Endodermal cell (in vitro differentiated cells): ENCODE measurements at places on chromosomes 3 and 15.

DNA sequence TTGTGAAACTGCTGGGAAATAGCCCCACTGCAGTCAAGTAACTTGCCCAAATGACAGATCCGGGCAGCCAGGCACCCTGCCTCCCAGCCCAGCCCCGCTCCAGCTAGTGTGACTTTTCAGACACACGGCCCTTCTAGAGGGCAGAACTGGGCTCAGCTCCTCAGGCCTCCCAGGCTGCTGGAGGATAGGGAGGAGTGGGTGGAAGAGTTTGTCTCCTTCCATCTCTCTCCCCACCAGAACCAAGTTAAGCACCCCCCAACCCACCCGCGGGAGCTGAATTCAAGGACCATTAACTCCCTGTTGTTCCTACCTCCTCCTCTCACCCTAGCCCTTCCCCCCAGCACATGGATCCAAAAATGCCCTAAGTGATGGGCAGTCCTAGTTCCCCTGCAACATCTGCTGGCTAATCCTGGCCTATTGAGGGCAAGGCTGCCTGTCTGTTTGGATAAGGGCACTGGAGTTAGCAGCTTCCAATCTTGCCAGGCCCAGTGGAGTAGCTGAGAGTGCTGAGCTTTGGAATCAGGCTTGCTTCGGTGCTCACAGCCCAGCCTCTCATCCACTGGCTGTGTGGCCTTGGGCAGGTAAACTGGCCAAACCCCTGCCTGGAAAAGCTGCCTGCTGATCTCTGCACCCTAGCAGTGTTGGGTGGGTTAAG lies 3.1 kb downstream of the CCDC33 start:
- no peaks in the 10 kb centered on the region for H3K36me3 ChIP-seq
- no peak overlapping the region for H3K27ac ChIP-seq
- peaks cover 18% of the 10 kb centered on the region for H3K4me1 ChIP-seq
- peak; percentile 69 for DNase-seq
- H3K27me3 ChIP-seq: no peaks in the 10 kb centered on the region

- no peaks in the 10 kb centered on the region for H3K27me3 ChIP-seq
- no peaks in the 10 kb centered on the region for H3K36me3 ChIP-seq
- no peak overlapping the region for H3K27ac ChIP-seq
- no peak overlapping the region for H3K4me3 ChIP-seq
- no peak for DNase-seq
- H3K4me1 ChIP-seq: no peaks in the 10 kb centered on the region
Measured at GRCh38 chr15:39188314-39188713, 392.6 kb upstream of the THBS1 start.

- no peaks in the 10 kb centered on the region for H3K27me3 ChIP-seq
- no peak overlapping the region for H3K27ac ChIP-seq
- H3K4me1 ChIP-seq: peaks cover 12% of the 10 kb centered on the region
- H3K4me3 ChIP-seq: no peak overlapping the region
- no peak for DNase-seq
- H3K36me3 ChIP-seq: no peaks in the 10 kb centered on the region
Measured at GRCh38 chr3:4507024-4507596, 14.0 kb downstream of the ITPR1 start.

DNA sequence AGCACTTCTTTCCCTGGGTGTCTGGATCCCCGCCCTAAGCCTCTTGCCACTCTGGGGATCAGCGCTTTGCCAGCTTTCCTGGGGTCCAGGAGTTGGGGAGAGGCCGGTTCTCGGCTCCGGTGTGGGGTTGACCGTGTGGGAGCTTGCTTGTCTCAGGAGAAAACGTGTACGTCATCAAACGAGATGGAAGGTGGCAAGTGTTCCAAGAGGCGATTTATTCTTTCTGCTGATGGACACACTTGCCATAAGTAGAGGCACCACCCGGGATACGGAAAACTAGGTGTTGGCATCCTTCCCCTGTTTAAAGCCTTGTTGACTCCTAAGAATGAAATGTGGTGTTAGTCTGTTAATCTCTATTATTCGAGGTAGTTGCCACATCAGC lies 295 bp downstream of the ZWILCH start:
- peak overlapping the region; percentile 84 for H3K27ac ChIP-seq
- no peak for DNase-seq
- H3K27me3 ChIP-seq: no peaks in the 10 kb centered on the region
- peak overlapping the region; percentile 96 for H3K4me3 ChIP-seq
- peaks cover 49% of the 10 kb centered on the region for H3K36me3 ChIP-seq

DNA sequence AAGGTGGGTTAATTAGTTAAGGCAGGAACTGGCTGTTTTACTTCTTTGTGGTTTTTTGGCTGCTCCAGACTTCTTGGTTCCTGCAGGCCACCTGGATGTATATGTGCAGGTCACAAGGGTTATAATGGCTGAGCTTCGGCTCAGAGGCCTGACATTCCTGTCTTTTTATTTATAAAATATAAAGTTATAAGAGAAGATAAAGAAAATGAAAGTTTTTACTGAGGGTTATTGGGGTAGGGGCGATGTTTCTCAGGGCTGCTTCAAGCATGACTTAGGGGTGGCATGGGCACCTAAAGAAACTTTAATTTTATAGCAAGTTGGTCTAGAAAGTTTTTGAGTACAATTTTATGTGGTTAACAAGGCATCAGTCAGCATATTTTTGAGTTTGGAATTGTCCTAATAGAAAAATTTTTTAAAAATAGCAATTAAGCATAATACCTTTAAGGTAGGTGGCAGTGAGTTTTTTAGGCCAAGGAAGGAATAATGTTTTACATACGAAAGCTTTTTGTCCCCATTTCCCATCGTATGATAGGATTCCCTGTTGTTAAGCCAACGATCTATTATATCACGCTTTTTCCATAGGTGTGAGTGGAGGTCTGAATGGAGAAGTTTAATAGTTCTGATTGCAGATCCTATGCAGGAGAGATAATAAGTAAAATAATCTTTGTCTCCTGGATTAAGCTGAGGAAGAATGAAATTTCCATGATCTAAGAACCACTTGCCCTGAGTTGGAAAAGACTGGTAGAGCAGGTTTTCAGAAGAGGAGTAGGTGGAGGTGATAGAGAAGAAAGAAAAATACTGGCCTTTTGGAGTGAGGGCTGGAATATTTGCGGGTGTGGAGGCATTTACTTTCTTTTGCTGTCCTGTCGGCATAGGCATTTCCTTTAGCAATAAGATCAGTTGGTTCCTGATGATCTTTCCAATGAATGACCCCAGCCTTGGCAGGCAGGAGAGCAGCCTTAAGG lies 10.1 kb downstream of the STRIT1 start:
- H3K27me3 ChIP-seq: no peaks in the 10 kb centered on the region
- no peak overlapping the region for H3K4me3 ChIP-seq
- no peaks in the 10 kb centered on the region for H3K4me1 ChIP-seq
- no peaks in the 10 kb centered on the region for H3K36me3 ChIP-seq
- DNase-seq: no peak
- no peak overlapping the region for H3K27ac ChIP-seq

- H3K4me1 ChIP-seq: no peaks in the 10 kb centered on the region
- H3K4me3 ChIP-seq: no peak overlapping the region
- H3K36me3 ChIP-seq: no peaks in the 10 kb centered on the region
- DNase-seq: no peak
- H3K27me3 ChIP-seq: no peaks in the 10 kb centered on the region
Measured at GRCh38 chr3:179108086-179108485, 36.5 kb upstream of the ZMAT3 start.

DNA sequence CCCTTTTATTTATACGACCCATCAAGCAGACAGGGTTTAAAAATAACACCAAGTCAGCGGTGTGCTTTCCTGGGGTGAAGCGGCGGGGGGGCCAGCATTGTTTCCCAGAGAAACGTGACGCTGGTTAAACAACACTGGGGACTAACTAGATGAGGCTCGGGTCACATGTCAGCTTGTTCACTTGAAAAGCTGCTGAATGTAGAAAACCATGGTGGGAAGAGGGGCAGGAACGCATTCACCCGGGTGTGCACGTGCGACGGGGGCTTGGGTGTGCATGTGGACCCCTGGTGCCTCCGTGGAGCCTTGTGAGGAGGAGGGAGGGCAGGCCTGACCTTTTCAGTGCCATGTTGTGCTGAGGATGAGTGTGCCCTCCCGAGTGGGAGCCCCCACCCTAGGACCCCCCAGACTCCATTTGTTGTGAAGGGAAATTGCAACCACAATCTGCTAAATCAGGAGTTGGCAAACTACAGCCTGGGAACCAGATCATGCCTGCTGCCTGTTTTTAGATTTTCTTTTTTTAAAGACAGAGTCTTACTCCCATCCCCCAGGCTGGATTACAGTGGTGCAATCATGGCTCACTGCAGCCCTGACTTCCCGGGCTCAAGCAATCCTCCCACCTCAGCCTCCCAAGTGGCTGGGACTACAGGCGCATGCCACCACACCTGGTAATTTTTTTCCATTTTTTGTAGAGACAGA lies 70.4 kb upstream of the CMTM7 start:
- peak; percentile 88 for DNase-seq
- H3K27me3 ChIP-seq: no peaks in the 10 kb centered on the region
- no peaks in the 10 kb centered on the region for H3K36me3 ChIP-seq
- H3K4me1 ChIP-seq: peaks cover 19% of the 10 kb centered on the region
- H3K27ac ChIP-seq: peak overlapping the region; percentile 69
